Esophagus squamous epithelium (tissue), 5 donors: ENCODE measurements at places on chromosomes 3 and 15.
A peak's percentile ranks its signal among the peaks of the same experiment; 100 is the strongest.

- no peak for DNase-seq
These were observed 56.4 kb upstream of the RASGRP1 start for GRCh38 chr15:38620851-38621594.

- DNase-seq = no peak
These were observed 24.1 kb upstream of the NEDD4 start for GRCh38 chr15:56017511-56017910.

DNA sequence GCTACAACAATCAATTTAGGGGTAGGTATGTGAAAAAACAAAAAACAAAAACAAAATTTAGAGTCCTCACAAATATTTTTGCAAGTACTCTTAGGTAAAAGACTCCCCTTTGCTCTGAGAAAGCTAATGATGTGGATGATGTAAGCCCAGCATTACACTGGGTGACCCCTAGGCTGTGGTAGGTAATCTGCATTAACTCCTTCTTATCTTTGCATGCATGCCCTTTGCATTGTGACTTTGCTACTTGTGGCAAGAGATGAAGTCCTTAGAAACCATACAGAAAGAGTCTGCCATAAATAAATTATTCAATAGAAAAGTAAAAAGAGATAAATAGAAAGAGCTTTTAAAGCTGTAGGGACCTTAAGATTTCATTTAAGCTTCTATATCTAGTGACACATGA is 159.7 kb upstream of the MBNL1 start:
- no peak for DNase-seq

DNA sequence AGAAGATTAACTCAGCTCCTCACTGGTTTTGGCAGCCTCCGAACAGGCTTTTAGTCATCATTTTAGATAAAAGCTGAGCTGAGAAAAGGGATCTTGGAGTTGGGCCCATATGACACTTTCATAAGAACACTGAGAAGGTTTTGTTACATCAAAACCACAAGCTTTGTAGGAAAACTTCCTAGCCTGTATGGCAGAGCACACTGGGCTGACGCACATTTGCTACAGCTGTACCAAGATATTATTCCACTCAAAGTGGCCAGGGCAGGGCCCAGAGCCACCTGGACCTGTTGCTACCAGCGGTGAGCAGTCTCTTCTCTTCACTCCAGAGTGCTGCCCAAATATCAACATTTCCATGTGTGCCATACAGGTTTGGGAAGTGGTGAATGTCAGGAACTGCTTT is 160.5 kb upstream of the CCDC54 start:
- no peak for DNase-seq

DNA sequence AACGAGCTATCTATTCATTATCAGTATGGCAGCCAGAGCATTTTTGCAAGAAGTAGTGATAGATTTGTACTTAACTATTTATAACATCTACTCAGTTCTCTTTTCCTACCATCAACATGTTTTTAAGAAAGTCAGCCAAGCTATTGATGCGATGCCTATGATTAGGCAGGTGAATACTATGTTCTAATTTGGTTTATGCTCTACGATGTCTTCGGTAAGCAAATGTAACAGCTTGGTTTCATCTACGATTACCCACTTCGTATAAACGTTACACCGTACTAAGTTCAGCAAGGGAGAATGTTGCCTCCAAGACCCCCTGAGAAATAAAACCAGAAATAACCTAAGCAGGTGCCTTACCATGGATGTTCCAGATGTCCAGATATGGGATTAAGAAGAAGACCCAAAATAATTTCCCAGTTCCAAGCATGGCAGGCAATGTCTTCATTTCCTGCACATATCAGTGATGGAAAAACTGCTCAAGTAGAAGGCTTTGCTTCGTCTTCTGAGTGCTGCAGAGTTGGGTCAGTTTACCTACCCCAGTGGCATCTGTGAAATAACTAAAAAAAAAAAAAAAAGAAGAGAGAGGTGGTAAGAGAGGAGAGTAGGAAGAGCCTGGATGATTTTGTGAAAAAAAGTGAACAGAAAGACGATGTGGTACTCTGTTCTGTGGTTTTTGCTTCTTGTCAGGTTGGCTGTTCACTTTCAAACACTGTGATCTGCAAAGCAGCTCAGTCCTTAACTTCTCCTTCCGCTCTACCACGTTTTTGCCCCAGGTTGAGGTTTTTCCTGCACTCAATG is at the start of gene BTLA:
TSS of gene BTLA (minus strand) at position 559 of the 798 bp plus-strand sequence. CDS start at position 445, 114 bp downstream.
- DNase-seq = no peak

GRCh38 chr15:95018888-95019545 is 787.7 kb downstream of the MCTP2 start:
- DNase-seq = no peak

- DNase-seq = no peak
These were observed 150.7 kb downstream of the LRTM1 start for GRCh38 chr3:54777141-54777540.

GRCh38 chr3:126355777-126356372 is 1.3 kb downstream of the KLF15 start:
- DNase-seq = peak; percentile 41

GRCh38 chr3:123799544-123800361 is 84.4 kb downstream of the MYLK start:
- no peak for DNase-seq

DNA sequence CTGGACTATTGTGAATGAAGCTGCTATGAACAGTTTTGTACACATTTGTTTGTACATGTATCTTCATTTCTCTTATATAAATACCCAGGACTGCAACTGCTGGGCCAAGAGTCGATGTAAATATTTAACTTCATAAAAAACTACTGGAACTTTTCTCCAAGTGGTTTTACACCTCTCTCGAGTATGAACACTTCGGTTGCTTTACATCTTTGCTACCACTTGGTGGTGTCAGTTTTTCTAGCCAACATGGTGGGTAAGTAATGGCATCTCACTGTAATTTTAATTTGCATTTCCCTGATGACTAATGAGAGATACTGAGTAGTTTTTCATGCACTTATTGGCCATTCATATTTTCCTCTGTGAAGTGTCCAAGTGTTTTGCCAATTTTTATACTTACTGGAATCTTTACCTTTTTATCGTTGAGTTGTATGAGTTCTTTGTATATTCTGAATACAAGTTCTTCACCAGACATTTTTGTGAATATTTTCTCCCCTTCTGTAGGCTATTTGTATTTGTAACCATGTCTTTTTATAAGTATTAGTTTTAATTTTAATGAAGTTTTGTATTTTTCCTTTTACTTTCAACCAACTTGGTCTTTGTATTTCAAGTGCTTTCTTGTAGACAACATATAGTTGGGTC is 44.4 kb downstream of the PCOLCE2 start:
- DNase-seq = no peak

GRCh38 chr3:62968128-62968527 is 92.9 kb upstream of the CADPS start:
- no peak for DNase-seq

- DNase-seq = no peak
These were observed 222.8 kb upstream of the TLE3 start for GRCh38 chr15:70320482-70320881.

DNA sequence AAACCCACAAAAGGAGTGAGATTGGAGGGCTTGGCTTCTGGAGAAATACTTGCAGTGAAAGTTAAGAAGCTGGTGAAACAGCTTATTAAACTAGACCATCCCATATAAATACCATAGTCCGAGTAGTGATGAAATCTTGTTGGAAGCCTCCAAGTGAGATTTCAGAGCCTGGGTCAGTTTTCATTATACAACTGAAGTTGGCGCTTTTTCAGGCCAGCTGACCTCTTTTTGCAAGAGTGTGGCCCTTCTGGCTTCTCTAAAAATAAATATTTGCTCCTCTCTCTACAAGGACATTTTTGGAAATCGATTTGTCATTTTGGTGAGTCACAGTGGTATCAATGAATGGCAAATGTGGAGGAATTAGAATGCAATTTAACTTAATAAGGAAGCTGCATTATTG is 51.2 kb upstream of the THRB start:
- no peak for DNase-seq

DNA sequence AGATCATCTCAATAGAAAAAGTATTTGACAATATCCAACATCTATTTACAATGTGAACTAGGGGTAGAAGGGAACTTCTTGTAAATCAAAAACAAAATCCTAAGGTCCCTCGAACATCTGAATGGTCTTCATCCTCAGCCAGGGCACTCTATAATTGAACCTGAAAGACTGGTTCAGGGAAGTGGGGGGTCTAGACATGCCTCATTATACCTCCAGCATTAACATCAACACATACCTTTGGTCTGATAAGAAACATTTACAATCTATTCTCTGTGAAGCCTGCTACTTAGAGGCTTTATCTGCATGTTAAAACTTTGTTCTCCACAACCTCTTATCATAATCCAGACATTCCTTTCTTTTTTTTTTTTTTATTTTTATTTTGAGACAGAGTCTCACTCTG is 211.8 kb downstream of the CTNNB1 start:
- no peak for DNase-seq

DNA sequence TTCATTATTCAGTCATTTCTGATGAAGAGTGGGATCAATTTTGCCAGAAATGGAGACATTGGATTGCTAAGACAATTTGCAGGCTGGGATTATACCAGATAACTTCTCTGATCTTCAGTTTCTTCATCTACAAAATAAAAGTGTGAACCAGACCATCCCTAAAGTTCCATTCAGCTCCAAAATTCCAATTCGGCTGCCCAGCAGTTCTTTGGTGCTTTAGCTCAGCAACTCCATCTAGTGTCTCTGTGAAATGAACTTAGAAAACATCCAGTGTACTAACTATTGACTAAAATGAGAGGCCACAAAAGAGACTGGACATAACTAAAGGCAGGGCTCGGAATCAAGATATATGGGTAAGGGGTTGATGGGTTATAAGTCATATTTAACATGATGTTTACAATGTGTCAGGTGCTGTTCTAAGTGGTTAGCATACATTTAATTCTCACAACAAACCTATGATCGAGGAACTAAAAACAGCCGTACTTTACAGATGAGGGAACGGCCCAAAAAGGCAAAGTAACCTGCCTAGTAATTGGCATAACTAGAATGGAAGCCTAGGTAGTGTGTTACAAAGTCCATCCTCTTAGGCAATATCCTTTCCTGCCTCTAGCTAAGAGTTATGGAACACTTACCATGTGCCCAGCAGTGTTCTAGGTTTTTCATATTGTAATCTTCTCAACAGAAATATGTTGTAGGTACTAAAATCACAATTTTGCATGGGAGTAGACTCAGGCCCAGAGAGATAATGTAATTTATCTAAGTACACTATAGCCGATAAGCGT is 17.0 kb downstream of the THAP10 start:
- no peak for DNase-seq

- DNase-seq = no peak
These were observed 258.7 kb upstream of the NSMCE3 start for GRCh38 chr15:29528276-29528675.

DNA sequence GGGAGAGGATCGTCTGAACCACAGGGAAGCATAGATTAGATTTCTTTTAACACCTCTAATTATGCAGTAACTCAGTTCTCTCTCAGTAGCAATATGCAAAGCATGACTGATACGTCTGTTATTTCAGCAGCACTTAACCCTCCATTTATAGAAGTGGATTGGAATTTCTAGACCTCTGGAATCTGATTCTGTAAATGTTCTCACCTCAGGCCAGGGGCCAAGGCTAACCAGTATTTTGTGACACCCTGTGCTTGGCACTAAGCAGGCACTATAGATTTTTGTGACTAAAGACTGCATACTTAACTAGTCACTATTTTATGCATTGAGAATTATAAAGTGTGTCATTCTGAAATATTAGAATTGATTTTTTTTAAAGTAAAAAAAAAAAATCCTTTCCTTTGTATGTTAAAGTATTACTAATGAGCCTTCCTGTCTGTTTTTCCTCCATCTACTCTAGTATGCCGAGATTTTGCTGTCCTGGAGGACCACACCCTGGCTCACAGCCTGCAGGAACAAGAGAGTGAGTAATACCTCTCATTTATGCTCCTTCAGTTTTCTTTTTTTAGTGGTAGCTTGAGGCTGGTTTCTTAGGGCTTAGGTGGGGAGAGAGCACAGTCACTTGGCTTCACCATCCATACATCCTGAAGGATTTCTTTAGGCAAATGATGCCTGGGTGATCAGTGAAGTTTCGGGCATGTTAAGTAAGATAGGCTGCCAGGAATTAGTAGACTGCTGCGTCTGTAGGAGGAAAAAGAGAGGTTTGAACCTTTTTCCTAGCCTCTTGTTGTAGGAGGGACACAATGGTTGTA is 26.5 kb upstream of the UTS2B start:
- no peak for DNase-seq

GRCh38 chr3:59499000-59499399 is 449.2 kb upstream of the CFAP20DC start:
- DNase-seq = no peak

DNA sequence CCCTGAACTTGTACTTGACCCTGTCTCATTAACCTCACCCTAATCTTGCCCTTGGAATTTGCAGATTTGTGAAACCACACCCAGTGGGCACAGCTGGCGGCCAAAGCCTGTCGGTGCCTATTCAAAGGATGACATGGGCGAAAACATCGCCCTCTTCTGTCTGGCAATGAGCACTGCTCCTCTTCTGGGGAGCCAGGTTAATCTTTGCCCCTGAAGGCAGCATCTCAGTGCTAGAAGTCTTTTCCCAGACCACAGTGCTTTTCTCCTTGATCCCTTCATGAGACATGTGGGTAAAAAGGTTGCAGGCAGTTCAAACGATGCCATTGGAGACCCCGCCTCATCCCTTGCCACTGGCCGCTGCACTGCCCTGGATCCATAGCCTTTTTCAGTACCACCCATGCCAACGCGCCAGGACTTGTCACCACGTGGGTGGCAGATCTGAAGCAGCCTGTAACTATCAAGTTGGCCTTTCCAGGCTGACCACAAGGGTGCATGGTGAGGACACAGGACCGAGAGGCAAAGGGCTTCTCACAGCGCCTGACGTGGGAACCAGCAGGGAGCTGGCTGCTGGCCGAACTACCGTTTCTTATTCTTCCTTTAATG is 6.5 kb upstream of the DNASE1L3 start:
- peak; percentile 12 for DNase-seq

- DNase-seq = no peak
These were observed 107.8 kb downstream of the MBNL1 start for GRCh38 chr3:152376351-152377183.

DNA sequence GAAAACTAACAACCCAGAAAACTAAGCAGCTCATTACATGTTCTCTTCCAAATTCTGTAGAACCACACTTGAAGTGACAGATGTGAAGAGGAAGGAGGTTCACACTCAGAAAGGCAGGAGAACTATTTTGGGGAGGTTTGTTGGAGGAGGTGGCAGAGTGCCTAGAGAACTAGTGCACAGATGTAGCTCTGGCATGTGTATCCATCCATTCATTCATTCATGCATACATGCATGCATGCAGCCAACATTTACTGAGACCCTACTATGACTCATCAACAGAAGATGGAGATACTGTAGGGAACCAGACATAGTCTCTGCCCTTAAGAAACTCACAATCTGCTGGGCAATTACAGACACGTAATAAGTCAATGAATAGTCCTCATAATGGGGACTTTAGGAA is 116.7 kb downstream of the ERC2 start:
- DNase-seq = no peak

GRCh38 chr3:9861201-9861600 is 17.4 kb upstream of the RPUSD3 start:
- no peak for DNase-seq

- DNase-seq = no peak
These were observed 6.3 kb downstream of the RPP25 start for GRCh38 chr15:74950078-74950908.
